HT-29 (cell line): ENCODE measurements at places on chromosomes 7 and 10.
A peak's percentile ranks its signal among the peaks of the same experiment; 100 is the strongest.

DNA sequence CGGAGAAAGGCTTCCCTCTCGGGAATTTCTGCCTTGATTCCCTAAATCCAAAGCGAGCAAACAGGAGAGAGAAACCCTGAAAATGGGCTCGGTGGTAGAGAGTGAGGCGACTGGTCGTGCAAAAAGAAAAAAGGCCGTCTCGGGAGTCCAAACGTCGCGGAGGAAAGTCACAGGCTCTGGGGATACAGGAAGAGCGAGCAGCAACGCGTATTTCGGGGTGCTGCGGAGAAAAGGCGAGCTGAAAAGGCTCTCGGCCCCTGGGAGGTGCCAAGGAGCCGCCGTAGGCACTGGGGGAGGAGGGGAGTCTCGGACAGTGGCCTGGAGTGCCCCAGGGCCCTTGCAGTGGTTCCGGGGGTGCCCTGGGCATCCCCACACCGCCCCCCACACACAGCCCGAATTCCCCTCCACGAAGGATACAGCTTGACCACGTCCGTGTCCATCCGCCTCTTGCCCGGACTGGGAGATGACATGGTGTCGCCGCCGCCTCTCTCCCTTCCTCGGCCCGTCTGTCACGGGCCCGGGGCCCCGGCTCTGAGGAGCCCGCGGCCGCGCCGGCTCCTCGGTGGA, 591 bp downstream of the UBE2H start:
- DNase-seq = peak; percentile 80

DNA sequence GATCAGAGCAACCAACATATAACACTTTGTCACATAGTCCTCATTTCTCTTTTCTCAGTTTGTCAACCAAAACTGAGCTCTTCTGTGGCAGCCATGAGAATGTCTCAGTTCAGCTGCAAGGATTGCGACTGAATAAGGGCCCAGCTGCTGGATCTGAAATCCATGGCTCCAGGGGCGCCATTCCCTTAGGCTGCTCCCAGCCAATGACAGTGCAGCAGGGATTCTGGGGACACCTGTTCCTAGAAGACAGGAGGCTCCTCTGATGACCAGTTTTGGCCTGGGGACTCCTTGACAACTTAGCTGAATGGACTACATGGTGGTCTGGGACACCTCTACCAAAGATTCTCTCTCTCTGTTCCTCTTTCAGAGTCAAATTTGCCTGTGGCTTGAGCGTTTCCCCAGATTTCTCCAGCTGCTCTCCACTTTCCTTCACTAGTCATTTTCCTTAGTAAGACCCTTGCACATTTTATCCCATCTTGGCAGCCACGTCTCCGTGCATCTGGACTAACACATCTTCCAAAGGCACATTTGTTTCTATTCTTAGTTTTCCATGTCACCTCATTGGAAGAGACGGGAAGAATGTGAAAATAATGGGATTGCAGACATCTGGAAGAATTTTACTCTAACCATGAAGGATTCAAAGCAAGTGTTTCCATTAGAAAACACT, 28.1 kb upstream of the KIF5B start:
- DNase-seq = no peak

DNA sequence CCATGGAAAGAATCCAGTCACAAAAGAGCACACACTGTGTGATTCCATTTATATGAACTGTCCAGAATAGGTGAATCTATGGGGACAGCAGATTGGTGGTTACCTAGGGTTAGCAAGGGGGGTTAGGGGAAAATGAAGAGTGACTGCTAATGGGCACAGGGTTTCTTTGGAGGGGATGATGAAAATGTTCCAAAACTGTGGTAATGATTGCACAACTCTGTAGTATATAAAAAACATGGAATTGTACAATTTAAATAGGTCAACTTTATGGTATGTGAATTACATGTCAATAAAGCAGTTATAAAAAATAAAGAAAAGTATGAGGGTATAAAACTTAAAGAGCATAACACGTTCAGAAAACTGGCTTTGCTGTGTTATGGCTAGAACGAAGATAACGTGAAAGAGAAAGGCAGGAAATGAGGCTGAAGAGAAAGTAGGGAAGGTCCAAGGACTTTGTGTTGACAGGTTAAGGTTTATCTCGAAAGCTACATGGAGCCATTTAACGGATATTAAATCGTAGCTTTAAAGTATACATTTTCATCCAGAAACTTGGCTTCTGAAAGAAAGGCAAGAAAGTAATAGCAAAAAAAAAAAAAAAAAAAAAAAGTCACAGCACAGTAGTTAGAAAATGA, 26.4 kb upstream of the MSS51 start:
- DNase-seq = no peak

DNA sequence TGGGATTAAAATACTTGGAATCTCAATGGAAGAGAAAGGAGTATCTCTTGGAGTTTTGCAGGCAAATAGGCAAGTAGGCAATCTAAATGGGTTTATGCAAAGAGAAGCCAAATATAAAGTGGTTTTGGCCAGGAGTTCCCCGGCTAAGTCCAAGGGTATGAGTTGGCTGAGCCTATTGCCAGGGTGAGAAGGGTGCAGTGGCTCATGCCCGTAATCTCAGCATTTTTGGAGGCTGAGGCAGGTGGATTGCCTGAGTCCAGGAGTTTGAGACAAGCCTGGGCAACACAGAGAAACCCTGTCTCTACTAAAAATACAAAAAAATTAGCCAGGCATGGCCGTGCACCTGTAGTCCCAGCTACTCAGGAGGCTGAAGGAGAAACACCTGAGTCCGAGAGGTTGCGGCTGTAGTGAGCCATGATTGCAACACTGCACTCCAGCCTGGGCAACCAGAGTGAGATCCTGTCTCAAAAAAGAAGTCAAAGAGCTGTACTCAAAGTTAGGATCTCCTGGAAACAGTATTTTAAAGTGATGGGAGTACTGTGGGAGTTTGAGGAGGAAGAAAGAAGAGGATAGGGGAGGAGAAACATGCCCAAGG, 130.4 kb upstream of the RAB18 start:
- no peak for DNase-seq

GRCh38 chr7:18450019-18450418, 45.5 kb upstream of the HDAC9 start:
- no peak for DNase-seq

DNA sequence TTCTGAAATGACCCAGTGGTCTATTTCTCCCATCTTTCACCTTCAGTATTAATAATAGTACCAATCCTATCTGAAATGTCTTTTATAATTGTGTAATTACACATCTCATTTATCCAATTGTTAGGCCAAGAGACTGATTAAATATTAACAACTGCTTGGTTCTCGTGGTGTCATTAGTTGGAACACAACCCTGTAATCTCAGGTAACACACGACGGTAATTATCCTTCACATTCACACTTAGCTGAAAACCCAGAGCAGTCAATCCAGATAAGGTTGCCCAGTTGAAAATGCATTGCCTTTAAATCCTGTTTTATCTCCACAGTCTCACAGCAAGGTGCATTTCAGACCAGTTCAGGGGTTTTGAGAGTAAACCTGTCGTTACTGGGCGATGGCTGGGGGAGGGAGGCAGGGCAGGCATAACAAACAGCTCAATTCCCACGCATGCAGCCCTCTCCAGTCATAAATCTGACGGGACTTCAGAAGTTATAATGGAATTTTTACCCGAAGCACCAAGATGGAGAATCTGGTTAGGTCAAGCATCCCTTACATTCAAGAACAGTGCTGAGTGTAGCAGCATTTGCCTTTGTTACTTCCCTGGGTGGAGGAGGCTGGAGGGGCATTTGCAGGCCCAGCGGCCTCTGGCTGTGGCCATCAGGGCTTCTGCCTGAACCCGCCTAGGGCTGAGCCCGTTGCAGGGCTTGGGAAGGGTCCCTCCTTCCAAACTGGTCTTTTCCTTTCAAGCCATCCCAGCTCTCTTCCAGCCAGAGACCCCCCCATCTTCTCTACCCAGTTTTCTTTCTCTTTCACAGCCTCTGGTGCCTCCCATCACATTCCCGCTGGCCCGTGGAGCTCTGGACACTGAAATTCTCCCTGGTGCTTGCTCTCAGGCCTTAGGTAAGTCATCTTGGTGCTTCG, 201.0 kb upstream of the LYZL2 start:
- DNase-seq = no peak

GRCh38 chr10:1395025-1395480, 338.9 kb downstream of the WDR37 start:
- no peak for DNase-seq

- no peak for DNase-seq
Observed at GRCh38 chr10:113019096-113019495, 69.0 kb downstream of the TCF7L2 start.

- no peak for DNase-seq
Observed at GRCh38 chr10:113379091-113379490, 173.8 kb upstream of the HABP2 start.

DNA sequence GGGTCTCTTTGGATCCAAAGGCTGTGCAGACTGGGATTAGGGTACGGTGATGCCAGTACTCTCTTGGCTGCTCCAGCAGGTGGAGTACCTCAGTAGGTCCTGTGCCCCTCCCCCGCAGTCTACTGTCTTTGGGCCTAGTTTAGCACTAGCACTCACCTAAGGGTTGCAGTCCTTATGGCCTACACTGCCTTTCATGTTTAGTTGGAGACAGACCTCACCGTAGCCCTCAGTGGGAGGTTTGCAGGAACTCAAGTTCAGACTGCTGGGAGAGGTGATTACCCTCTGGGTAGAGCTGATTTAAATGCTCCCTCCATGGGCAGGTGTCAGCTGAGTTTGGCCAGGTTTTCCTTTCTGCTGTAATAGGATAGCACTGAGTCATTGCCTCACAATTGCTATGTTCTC, 210.8 kb upstream of the TMEM196 start:
- no peak for DNase-seq

- no peak for DNase-seq
Observed at GRCh38 chr7:44172803-44173424, 16.3 kb downstream of the GCK start.

DNA sequence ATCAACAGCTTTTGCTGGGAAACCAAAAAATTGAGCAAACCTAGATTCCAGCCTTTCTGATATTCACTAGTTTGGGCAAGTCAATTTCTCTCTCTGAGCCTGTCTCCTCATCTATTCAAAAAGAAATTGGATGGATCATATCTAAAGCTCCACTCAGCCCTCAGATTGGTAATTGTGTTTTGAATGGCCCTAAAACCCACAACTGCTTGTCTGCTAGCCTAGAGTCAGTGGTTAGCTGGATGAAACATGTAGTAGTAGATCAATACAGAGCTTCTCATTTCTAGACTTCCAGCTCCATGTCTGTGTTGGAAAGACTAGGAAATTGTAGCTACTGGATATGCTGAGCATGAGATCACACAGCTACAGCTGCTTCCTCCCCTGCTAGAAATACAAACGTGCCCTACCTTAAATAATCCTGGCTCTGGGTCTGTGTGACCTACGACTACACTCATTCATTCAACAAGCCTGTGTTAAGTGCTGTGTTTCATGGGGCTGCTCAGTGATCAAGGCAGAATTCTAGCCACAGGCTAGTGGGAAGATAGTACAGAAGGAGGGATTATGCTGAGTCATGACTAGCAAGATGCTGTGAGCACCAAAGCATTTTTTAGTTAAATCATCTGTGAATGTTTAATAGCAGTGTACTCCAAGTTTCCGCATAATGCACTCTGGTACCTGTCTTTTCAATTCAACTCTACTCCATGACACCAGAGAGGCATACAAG, 15.7 kb downstream of the DNTT start:
- DNase-seq = no peak

DNA sequence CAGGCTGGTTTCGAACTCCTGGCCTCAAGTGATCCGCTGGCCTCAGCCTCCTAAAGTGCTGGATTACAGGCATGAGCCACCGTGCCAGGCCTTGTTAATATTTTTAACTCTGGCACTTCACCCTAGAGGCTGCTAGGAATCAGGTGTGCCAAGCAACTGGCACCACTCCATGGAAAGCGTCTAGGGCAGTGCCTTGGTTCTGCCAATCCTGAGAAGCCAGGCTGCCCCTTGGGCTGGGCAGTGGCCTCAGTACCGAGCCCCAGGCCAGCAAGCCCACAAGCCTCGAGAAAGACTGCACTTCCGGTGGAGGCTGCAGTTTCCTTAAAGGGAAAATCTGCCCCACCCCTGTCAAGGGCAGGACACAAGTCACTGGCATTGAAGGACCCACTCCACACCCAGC, 11.3 kb downstream of the ALKBH4 start:
- DNase-seq = no peak

- no peak for DNase-seq
Observed at GRCh38 chr7:64887756-64888508, 15.1 kb upstream of the ZNF273 start.
